ENCODE measurements at places on chromosomes 6 and 20.

- DNase-seq = peak; percentile 87
Observed at GRCh38 chr6:43770372-43771209, 580 bp downstream of the VEGFA start.

DNA sequence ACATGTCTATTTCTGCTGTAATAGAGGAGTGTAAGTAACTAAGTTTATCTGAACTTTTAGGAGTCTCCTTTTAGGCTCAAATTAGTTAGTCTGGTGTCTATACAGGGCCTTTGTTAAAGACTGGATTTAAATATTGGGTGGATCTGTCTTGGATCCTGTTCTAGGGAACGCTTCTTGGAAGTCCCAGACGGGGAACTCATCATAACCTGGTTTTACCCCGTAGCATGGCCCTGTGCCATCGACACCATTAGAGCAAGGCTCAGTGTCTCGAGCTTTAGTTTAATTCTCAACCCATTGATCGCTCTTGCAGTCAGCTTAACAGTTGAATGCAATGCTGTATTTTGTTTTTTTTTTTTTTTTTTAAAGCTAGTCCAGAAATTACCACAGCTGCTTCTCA lies 89.9 kb downstream of the CARMIL1 start:
- no peak for DNase-seq

DNA sequence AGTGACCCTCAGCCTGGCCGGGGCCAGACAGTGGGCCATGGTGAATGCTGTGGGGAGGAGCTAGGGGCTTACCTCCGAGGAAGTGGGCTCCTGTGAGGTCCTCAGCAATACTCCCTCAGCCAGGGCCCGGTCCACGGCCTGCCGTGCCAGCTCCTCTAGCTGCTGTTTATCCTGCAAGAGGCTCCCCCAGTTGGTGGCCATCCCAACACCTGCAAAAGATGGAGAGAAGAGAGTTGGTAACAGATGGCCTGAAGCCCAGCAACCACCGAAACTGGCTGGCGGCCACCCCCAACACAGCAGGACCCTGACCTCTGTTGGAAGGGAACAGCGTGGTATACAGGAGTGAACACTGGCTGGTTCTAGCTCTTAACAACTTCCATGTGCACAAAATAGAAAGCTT lies 4.0 kb downstream of the GSS start:
- DNase-seq = no peak

- no peak for DNase-seq
Observed at GRCh38 chr6:90818163-90818562, 231.3 kb upstream of the MAP3K7 start.

DNA sequence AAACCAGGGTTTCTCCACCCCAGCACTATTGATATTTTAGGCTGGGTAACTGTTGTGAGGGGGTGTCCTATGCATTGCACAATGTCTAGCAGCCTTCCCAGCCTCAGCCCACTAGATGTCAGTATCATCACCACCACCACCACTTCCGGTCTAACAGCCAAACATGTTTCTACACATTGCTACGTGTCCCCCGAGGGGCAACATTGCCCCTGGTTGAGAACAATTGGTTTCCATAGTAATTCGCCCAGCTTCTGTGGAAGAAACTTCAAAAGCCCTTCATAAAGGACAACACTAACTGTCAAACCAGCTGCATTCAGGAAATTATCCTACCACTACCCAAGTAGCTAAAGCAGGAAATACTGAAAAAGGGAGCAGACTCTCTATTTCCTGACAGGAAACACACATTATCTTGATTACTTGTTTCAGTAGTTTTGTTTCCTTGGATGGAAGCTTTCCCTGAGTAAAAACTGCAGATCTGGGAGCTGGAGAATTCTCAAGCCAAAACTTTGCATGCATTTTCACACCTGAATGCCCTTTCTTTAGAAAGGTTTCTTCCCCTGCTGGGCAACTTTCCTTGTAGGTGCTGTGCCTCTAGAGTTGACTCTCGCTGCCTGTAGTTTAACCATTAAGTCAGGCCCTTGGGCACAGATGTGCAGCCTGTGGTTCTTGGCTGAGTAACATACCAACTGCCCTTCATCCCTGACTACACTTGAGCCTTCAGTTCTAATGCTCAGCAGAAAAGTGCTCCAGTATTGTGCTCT lies 23.6 kb downstream of the PKHD1 start:
- peak; percentile 4 for DNase-seq

GRCh38 chr6:25959890-25960536 lies 2.6 kb upstream of the TRIM38 start:
- no peak for DNase-seq

DNA sequence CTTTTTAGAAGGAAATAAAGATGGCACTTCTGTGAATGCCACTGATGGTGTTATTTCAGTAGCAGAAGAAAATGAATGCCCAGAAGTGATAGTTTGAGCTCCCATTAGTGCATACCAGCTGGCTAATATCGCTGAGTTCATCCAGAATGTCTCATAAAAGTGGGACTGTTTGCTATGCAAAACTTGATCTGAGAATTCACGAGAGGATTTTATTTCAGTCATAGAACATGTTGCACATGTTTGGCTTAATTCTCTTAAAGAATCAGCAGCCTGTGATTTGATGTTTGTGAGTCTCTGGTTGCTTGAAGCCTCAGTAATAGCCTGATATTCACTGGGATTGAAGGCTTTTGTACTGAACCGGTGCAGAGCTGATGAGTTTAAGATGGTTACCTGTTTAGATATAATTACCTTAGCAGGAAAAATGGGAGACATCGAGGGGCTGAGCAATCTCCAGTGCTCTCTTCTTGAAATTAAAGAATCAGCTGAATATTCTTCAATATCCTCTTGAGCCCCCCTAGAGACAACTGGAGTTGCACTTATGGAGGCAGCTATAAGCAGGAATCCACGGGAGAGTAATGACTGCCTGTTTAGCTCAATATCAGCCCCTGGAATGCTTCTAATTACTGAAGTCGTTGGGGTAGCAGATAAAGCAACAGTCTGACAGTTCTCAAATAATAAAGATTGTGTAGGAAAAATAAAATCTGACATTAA lies 955.5 kb downstream of the PHF3 start:
- no peak for DNase-seq

GRCh38 chr6:161903584-161904212 lies 629.8 kb upstream of the AGPAT4 start:
- DNase-seq = no peak

- DNase-seq = no peak
Observed at GRCh38 chr6:138493413-138493812, 5.9 kb downstream of the NHSL1 start.

GRCh38 chr6:106453756-106454367 lies 93.3 kb downstream of the CRYBG1 start:
- DNase-seq = no peak
